Fibroblast of skin of left quadriceps (primary cell): ENCODE measurements at places on chromosomes 1 and 21.

DNA sequence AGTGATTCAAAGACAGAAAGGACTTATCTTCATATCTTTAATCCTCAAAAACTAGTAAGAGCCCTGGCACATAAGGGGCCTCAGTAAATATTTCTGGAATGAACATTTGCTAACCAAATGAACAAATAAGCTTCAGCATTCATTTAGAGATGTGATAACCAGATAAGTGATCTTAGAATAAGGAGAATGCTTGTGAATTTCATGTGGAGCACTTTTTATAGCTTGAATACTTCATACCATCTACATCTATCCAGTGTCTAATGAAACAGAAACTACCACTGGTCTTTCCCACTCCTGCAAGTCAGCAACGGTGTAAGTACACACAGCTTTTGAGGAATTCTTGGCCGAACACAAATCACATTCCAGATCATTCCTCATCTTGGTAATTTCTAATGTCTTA lies 38.5 kb downstream of the EDEM3 start:
- no peak for DNase-seq

- DNase-seq, result no peak
These were observed 14.1 kb upstream of the KIAA1614 start for GRCh38 chr1:180898441-180899219.

GRCh38 chr1:12496154-12496961 lies 121.7 kb downstream of the DHRS3 start:
- no peak for DNase-seq

GRCh38 chr1:30417001-30417700 lies 306.2 kb downstream of the MATN1 start:
- no peak for DNase-seq

GRCh38 chr1:16051039-16051438 lies 7.5 kb downstream of the CLCNKB start:
- no peak for DNase-seq

- no peak for DNase-seq
These were observed 41.0 kb upstream of the SCAF4 start for GRCh38 chr21:31772674-31773555.

DNA sequence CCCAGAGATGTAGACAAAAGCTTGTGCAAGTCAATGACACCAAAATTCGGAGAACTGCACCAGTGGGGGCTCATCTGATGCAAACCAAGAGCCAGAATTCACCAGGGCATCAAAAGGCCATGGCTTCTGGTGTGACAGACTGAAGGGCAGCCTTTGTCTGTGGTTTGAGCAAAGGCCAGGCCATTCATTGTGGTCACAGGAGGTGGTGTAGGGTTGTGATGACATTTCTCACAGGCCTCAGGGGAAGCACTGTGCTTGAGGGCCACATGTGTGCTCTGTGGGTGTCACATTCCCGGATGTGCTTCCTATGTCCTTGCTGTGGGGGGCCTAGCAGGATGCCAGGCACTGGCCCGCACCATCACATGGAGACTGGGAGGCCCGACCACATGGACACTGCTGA lies 22.5 kb upstream of the KCNE1 start:
- no peak for DNase-seq

- no peak for DNase-seq
These were observed 21.0 kb upstream of the SCAF4 start for GRCh38 chr21:31752967-31753366.

GRCh38 chr1:7509598-7509997 lies 261.5 kb upstream of the VAMP3 start:
- no peak for DNase-seq

DNA sequence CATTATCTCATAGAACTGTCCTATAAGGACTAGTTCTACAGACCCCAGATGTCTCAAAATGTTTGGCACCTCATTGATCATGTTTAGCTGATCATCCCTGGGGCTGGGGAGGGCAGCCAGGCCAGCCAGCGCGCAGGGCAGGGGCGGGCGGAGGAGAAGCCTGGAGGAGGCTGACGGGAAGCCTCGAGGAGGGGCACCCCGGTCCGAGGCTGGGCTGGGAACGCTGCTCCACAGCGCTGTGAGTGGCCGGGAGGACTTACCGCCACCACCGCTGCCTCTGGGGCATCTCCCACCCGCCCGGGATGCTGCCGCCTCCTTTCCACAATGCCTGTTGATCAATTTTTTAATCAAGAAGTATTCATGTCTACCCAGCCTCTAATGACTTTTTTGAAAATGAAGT lies 159.5 kb upstream of the GREM2 start:
- DNase-seq, result no peak

- no peak for DNase-seq
These were observed 96.5 kb upstream of the SPATA6 start for GRCh38 chr1:48568501-48568900.

DNA sequence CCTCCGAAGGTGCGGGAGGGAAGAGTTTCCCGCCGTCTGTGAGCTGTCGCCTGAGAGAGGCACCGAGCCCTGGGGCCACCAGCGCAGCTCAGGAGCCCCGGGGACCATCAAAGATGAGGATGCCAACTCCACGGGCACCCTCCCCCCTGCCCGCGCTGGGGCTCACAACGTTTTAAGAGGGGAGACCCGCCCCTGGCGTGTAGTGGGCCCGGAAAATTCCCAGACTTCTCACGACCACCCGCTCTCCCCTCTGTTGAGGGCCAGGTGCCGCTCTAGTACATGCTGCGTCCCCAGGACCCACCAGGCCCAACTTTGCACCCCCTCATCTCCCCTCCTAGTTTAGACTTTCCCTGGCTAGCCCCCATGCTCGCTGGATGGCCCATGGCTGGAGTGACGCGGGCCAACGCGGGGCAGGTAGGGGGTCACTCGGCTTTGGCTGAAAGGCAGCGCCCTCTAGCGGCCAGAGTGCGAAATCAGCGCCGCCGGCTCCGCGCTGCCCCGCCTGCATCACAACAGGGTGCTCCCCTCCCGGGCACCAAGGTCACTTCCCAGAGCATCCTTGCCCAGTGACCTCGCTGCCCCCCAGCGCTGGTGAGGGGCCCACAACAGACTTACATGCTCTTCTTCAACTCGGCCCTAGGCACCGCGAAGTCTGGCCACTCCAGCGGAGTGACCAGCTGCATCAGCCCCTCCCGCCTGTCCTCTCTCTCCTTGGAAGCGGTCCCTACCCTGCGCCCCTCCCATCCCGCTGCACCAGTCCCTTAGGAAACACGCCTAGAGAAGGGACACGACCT lies 1.8 kb downstream of the CD160 start:
- peak; percentile 14 for DNase-seq

DNA sequence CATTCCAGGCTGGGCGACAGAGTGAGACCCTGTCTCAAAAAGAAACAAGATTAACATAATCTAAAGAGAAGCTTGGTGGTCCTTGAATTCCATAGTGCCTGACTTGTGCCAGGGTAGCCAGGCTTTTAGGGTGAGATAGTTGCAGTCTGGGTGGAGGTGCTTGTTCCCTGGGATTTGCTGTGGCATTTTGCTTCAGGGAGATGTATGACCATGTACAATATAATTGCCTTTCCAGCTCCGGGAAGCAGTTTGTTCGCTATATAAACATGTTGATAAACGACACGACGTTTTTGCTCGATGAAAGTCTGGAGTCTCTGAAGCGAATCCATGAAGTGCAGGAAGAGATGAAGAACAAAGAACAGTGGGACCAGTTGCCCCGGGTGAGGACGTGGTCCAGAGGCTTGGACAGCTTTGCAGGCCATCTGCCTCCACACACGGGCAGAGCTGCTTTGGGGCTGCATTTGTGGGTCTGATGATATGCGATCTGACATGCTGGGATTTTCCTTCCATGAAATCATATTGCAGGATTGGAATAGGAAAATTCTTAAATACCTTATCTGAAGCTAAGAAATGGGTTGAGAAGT lies 49.4 kb upstream of the KIF1B start:
- no peak for DNase-seq

DNA sequence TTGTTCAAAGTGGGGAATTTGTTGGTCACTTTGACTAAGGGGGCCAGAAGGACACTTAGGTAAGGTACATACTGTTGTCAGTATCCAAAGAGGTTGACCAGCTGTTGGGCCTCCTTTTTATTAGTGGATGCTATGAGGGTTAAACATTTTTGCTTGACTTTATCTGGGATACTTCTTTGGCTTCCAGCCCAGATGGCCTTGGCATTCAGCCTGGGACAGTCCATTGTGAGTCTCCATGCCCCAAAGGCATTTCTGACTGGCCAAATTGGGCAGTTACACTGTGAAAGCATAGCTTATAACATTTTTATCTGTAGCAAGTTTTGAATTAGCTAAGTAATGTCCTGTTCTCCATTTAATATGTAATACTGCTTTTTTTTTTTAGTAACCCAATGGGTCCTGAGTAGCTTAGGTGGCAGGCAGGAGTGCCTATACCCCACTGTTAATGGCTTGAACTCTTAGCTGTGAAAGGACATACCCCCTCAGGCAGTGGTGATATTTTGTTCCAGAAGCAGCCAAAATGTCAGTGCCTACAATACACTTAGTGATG lies 35.4 kb upstream of the CD1D start:
- DNase-seq, result no peak

DNA sequence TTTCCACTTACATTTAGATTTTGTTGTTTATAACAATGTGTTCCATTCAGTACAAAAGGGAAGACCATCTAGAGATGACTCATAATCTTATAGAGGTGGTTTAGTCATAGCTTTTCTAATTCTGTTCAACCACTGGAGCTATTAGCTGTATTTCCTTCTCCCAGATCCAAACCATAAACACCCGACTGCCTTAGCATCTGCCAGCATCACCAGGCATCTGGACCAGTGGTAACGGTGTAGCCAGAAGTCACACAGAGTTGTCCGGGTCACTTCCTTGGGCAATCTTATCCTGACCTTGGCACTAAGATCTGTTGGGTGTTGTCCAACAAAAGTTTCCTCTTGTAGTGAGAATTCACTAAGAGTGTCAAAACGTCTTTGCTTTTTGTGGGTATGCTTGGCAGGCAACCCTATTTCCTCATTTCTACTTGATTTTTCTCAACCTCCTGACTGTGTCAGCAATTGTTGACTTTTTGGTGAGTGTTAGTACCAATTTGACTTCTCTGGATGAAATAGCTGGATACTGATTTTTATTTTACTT lies 372.1 kb upstream of the B3GALT2 start:
- peak; percentile 52 for DNase-seq

GRCh38 chr1:219379691-219380090 lies 206.0 kb downstream of the LYPLAL1 start:
- no peak for DNase-seq

- no peak for DNase-seq
These were observed 151.7 kb downstream of the PCP4 start for GRCh38 chr21:40018871-40019475.

DNA sequence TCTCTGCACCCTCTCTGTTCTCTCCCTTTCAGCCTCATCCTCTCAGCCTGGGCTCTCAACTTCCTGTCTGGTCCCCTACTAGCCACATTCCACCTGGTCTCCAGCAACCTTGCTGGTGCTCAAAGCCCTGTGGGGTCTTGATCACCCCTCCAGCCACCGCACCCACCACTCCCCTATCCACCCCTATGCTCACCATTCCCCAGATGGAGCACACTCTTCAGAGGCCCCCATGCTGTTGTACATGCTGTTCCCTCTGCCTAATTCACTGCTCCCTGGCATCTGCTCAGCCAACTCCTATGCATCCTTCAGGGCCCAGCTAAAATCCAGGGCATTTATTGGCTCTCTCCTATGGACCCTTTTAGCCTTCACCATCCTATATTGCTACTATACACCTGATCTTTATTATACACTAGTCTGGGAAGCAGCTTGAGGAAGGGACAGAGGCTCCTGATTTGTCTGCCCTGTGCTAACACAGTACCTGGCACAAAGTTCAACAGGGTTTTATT lies 81.0 kb downstream of the GLIS1 start:
- no peak for DNase-seq

- no peak for DNase-seq
These were observed 22.2 kb downstream of the UBE2T start for GRCh38 chr1:202319381-202320080.

DNA sequence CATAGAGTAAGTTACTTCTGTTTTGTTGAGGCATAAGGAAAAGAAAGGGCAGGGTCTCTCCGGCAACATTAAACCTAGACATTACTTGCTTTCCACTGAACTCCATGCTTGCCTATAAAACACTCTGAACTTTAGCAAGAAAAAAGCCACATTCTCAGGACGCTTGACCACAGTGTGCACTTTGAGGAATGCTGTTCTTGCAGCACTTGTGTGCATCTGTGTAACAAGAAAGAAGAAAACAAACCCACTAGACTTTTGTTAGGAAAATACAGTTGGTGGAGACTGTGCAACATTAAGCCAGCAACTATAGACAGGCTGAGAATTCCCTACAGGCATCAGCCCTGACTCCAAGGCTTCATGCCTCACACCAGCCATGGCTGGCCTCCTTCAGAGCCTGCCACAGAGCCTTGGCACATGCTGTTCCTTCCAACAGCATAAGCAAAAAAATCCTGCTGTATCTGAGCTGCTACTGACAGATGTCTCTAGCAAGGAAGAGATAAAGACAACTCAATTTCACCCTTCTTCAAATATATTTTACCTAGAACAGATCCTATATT lies 5.8 kb downstream of the PDZK1 start:
- DNase-seq, result no peak

DNA sequence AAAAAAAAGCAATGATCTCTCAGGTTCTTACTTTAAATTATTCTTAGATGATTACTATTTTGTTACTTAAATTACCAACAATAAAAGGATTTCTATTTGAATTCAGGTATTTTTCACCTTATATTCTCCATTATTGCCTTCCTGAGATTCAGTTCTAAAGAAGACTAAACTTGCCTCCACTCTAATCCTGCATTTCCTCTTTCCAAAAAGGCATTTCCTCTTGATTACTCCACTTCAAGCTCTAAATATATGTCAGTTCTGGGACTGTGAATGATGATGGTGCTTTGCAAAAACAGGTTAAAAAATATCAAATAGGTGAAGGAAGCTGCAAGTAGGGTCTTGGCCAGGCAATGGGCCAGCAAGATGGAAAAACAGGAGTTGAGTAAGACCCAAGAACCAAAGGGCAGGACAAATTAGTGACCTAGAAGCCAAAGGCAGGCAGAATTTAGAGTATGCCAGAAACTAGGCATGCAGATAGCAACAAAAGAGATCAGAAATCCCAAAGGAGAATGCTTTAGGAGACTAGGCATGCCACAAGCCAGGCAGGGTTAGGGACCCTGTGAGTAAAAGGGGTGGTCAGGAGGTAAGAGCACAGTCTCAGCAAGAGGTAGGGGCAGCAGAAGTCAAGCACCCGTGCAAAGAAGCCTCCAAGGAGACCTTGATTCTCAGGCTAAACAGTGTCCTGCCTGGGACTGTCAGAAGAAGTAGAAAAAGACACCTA lies 11.3 kb upstream of the DIPK1A start:
- DNase-seq, result no peak

GRCh38 chr1:180241716-180242544 lies 11.9 kb downstream of the LHX4 start:
- DNase-seq, result no peak

DNA sequence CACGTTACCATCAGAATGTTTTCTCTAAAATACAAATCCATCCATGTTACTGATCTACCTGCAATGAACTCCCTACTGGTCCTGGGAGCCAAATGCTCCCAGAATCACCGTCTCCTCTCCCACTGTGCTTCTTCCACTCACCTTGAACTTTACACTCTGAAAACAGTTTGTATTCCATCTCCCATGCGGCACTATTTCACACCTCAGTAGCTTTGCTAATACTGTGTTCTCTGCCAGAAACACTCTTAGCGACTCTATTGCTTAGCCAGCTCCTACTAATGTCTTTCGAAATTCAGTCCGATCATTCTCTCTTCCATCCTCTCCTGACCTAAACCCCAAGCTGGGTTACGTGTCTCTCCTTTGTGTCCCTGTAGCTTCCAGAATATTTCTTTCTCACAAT lies 284.4 kb upstream of the DUSP10 start:
- DNase-seq, result no peak
